ENCODE measurements at places on chromosomes 7 and 10. TPM values are rescaled to one million over a fixed set of nuclear protein-coding genes. Genes with fewer than 3 reads are reported as not detected.
A peak's percentile ranks its signal among the peaks of the same experiment; 100 is the strongest.

Gene PUS7
- polyA plus RNA-seq, result 2.0 TPM

Gene AUTS2
- polyA plus RNA-seq, result 22.3 TPM

Gene KCNMA1
- polyA plus RNA-seq, result 0.82 TPM

Gene FKBP6
- not detected for polyA plus RNA-seq

GRCh38 chr10:90964781-90965465 lies 44.0 kb upstream of the ANKRD1 start:
- no peak overlapping the region for H3K27ac ChIP-seq
- no peaks in the 10 kb centered on the region for H3K4me1 ChIP-seq
- H3K4me3 ChIP-seq, result no peak overlapping the region
- H3K36me3 ChIP-seq, result no peaks in the 10 kb centered on the region
- DNase-seq, result no peak
- H3K27me3 ChIP-seq, result no peaks in the 10 kb centered on the region

DNA sequence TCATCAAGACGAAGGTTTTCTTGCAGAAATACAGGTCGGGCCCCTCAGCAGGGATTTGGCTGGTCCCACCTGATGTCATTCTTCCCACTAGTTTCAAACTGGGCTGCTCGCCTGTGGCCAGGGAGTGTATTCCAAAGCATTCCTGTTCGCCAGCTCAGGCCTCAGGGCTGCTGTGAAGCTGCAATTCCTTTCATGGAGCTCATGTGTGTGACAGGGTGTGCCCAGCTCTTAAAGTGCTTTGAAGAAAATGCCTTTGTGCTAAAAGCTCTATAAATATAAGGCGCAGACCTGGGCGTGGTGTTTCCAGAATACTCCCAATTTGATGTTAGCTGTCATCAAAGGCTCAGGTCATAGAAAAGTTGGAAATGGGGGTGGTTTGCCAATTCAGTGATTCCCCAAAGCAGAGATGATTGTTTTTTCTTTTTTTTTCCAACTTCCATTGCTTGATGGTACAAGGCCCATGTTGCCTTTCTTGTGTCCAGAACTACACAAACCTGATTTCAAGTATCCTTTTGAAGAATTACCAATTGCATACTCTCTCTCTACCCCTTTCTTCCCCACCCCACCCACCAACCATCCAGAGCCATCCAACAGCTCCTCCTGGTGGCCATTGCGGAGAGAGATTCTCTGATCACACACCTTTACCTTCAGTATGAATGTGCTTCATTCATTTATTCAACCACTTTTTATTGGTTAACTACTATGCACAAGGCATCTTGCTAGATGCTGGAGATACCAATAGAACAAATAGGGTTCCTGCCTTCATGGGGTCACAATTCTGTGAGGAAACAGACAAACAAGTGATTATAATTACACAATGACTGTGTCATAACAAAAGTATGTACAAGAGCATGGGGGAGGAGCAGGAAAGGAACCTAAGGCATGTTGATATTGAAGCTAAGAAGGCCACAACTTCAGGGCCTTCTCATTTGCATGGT lies 297.3 kb upstream of the LYZL1 start:
- peak; percentile 33 for DNase-seq
- no peaks in the 10 kb centered on the region for H3K4me1 ChIP-seq
- no peaks in the 10 kb centered on the region for H3K36me3 ChIP-seq
- no peak overlapping the region for H3K27ac ChIP-seq
- no peak overlapping the region for H3K4me3 ChIP-seq
- no peaks in the 10 kb centered on the region for H3K27me3 ChIP-seq

DNA sequence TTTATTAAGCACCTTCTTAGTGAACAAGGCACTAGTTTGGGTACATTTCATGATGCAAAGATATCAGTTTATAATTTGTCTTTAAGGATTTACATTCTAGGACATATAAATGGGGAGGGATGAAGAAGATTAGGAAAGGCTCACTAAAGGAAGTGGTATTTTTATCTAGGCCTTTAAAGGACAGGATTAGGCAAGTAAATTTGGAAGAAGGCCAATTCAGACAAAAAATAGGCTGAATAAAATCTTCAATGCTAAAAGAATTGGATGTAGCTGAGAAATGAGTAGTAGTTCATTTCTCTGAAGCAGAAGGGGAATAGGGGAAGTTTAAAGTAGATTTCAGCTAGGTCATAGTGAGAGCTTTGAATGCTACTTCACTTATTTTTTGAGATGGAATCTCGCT lies 4.8 kb upstream of the FAM24B start:
- H3K27ac ChIP-seq, result no peak overlapping the region
- peaks cover 5% of the 10 kb centered on the region for H3K4me1 ChIP-seq
- no peak for DNase-seq
- H3K4me3 ChIP-seq, result no peak overlapping the region

DNA sequence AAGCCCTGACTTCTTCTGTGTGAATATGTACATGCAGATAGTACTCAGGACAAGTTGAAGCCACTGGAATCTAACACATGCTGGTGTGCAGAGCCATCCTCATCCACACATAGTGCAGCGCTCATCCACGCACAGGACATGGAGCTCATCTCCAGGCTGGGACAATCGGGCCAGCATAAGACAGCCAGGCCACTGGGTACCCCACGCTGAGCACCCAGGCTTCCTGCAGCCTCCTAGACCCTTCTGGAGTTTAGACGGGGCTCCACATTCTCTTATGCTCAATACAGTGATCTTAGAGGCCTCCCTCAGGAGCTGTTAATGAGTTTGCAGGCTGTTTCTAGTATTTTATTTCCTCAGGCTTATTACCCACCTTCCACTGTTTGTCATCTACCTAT lies 238.9 kb downstream of the TNS3 start:
- no peaks in the 10 kb centered on the region for H3K27me3 ChIP-seq
- no peak overlapping the region for H3K4me3 ChIP-seq
- H3K4me1 ChIP-seq, result no peaks in the 10 kb centered on the region
- no peak for DNase-seq

DNA sequence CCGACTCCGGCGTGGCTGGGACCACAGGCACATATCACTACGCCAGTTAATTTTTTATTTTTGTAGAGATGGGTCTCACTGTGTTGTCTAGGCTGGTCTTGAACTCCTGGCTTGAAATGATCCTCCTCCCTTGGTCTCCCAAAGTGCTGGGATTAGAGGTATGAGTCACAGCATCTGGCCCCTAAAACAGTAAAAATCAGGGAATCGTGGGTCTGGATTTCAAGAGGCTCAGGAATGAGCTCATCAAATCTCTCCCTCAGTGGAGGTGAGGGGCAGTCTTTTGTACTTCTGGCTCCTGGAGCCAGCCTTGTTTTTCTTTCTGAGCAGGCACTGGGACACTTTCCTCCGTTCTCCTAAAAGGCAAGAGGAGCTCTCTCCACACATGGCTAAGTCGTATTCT lies 32.1 kb upstream of the RHEB start:
- H3K36me3 ChIP-seq, result peaks cover 1% of the 10 kb centered on the region
- no peak overlapping the region for H3K4me3 ChIP-seq

DNA sequence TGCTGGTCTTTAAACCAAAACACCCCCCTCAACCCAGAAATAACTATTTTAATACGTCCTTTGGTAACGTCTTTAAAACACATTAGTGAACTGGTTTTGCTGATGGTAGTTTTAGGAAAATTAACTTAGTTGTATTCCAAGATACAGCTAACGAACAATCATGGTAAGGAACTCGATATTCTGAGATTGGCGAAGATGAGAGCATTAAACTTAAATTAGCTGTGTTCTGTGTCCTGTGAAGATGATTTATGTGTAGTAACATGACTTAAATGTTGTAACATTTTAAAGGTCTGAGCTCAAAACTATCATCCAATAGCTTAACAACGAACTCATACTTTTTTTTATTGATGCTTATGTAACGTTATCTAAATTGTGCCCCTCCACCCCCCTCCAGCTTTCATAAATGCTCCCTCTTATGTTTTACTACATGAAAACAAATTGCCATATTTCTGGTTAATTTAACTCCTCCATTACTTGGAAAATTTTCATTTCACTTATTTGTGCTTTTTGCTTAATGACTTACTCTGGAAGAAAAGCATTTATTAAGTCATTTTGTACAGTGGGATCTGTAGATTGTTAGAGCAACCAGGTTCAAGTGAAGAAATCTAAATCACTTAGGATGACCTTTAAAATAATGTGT lies 1.7 kb downstream of the SDK1 start:
- peaks cover 16% of the 10 kb centered on the region for H3K4me1 ChIP-seq
- no peaks in the 10 kb centered on the region for H3K36me3 ChIP-seq

DNA sequence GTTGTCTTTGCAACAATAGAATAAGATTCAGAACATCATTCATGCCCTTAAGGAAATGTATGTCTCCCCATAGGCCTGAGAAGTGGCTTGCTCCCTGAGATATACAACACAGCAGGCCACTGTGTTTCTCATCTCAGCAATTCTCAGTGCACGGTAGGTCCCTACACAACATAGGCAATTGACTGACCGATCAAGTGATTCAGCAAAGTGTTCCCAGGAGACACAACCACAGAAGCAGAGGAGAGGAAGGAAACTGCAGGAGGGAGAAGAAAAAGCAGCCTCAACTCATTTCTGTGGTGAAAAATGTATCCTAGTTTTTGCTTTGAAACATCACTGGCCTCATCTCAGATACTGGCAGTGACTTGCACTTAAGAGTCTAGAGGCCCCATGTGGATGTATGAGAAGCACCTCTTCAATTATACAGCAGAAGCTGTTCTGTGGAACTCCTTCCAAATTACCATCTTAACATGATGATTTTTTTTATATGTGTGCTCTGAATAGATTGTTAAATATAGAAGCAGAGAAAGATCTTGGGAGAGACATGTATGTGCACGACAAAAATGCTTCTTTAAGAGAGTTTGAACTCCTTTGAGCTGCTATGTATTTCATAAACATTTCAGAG lies 306.8 kb downstream of the XPNPEP1 start:
- H3K27me3 ChIP-seq, result no peaks in the 10 kb centered on the region
- H3K4me3 ChIP-seq, result no peak overlapping the region
- no peak for DNase-seq
- no peak overlapping the region for H3K27ac ChIP-seq

GRCh38 chr7:83976302-83976701 lies 218.3 kb downstream of the SEMA3A start:
- H3K36me3 ChIP-seq, result no peaks in the 10 kb centered on the region
- H3K27ac ChIP-seq, result no peak overlapping the region
- DNase-seq, result peak; percentile 8
- H3K4me1 ChIP-seq, result no peaks in the 10 kb centered on the region

DNA sequence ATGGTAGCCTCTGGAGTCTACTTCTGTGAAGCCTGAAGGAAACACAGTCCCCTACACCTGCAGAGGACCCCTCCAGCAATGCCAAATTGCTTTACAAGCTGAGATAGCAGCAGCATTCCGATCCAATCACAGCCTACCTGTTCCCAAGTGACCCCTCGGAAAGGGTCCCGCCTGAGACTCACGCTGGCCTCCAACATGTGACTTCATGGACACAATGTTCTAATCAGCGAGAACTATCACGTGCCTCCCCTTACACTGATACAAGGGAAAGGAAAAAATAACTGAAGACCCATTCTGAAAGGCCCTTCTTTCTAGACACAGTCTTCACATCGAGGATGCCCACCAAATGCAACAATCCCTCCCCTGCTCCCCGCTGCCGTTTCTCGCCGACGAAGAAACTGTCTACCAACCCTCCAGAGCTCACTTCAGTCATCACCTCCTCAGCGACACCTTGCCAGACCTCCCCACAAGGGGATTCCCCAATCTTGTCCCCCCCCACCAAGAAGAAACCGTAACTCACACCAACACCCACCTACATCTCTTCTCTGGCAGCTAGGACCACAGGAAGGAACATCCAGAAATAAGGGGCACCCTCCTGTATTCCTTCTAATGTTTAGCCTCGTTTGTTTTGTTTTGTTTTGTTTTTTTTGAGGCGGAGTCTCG lies 1.8 kb downstream of the SNX8 start:
- peak overlapping the region; percentile 42 for H3K4me3 ChIP-seq
- peaks cover 11% of the 10 kb centered on the region for H3K36me3 ChIP-seq
- DNase-seq, result peak; percentile 78
- H3K4me1 ChIP-seq, result peaks cover 40% of the 10 kb centered on the region
- H3K27ac ChIP-seq, result peak overlapping the region; percentile 60

- no peak overlapping the region for H3K4me3 ChIP-seq
- H3K27me3 ChIP-seq, result no peaks in the 10 kb centered on the region
- no peak overlapping the region for H3K27ac ChIP-seq
- DNase-seq, result no peak
Observed at GRCh38 chr7:95693551-95694333, 78.6 kb upstream of the DYNC1I1 start.

GRCh38 chr7:17680943-17681351 lies 259.3 kb downstream of the SNX13 start:
- no peak overlapping the region for H3K4me3 ChIP-seq
- DNase-seq, result peak; percentile 41
- no peaks in the 10 kb centered on the region for H3K27me3 ChIP-seq
- H3K4me1 ChIP-seq, result no peaks in the 10 kb centered on the region

GRCh38 chr10:14456218-14456869 lies 125.6 kb upstream of the FRMD4A start:
- H3K4me1 ChIP-seq, result no peaks in the 10 kb centered on the region
- no peak overlapping the region for H3K27ac ChIP-seq
- H3K36me3 ChIP-seq, result no peaks in the 10 kb centered on the region
- H3K27me3 ChIP-seq, result no peaks in the 10 kb centered on the region

GRCh38 chr7:151063212-151063561 lies 3.8 kb downstream of the SLC4A2 start:
- no peak for DNase-seq
- peaks cover 16% of the 10 kb centered on the region for H3K4me1 ChIP-seq
- no peaks in the 10 kb centered on the region for H3K27me3 ChIP-seq
- H3K4me3 ChIP-seq, result no peak overlapping the region
- no peak overlapping the region for H3K27ac ChIP-seq

GRCh38 chr7:26195867-26196657 lies 4.5 kb downstream of the HNRNPA2B1 start:
- H3K27ac ChIP-seq, result peak overlapping the region; percentile 53
- H3K4me1 ChIP-seq, result peaks cover 56% of the 10 kb centered on the region
- peaks cover 78% of the 10 kb centered on the region for H3K36me3 ChIP-seq
- H3K27me3 ChIP-seq, result no peaks in the 10 kb centered on the region

DNA sequence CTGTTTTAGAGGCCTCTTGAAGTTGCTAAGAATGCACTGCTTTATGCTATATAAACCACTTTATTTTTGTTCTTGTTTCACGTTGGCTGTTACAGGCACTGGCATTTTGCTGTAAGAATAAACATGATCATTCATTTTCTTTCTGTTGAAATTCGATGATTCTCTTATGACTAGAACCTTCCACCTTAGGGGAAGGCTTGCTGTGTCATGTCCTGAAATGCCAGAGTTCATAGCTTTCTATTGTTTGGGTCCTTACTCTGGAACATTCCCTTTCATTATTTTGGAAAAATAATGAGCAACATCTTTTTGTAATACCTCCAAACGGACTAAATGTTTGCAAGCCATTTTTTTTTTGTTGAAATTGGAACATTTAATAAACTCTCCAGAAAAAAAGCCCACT lies 495.1 kb upstream of the POT1 start:
- no peaks in the 10 kb centered on the region for H3K27me3 ChIP-seq
- no peaks in the 10 kb centered on the region for H3K36me3 ChIP-seq
- H3K4me3 ChIP-seq, result no peak overlapping the region
- H3K4me1 ChIP-seq, result no peaks in the 10 kb centered on the region
- no peak for DNase-seq

GRCh38 chr10:27638071-27638750 lies 107.4 kb downstream of the MKX start:
- H3K36me3 ChIP-seq, result no peaks in the 10 kb centered on the region
- no peaks in the 10 kb centered on the region for H3K27me3 ChIP-seq
- no peaks in the 10 kb centered on the region for H3K4me1 ChIP-seq
- no peak overlapping the region for H3K4me3 ChIP-seq

- H3K4me1 ChIP-seq, result peaks cover 34% of the 10 kb centered on the region
- H3K36me3 ChIP-seq, result no peaks in the 10 kb centered on the region
- no peaks in the 10 kb centered on the region for H3K27me3 ChIP-seq
- peak overlapping the region; percentile 47 for H3K27ac ChIP-seq
Observed at GRCh38 chr10:102796407-102797176, 40.6 kb downstream of the CYP17A1 start.

Measured in B cell (primary cell).